Inflammatory macrophage treated with lipopolysaccharide for 4 hours (primary cell): ENCODE measurements at places on chromosomes 1 and 21.

DNA sequence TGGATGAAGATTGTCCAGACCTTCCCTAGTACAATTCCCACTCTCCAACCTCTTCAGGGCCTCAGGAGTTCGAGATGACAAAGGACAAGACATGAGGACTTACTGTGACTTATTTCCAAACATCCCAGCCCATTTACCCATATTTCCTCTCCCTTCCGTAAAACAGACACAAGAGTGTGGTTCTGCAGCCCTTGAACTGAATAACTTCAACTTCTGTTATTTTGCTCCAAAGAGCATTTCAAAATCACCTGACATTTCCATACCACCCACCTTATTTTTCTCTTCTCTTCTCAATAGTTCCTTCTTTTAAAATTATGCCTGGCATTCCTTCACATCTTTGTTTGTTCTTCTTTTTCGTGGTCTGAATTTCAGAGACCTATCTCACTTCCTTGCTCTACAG, 8.7 kb upstream of the OR10K2 start:
- peak; percentile 56 for DNase-seq

DNA sequence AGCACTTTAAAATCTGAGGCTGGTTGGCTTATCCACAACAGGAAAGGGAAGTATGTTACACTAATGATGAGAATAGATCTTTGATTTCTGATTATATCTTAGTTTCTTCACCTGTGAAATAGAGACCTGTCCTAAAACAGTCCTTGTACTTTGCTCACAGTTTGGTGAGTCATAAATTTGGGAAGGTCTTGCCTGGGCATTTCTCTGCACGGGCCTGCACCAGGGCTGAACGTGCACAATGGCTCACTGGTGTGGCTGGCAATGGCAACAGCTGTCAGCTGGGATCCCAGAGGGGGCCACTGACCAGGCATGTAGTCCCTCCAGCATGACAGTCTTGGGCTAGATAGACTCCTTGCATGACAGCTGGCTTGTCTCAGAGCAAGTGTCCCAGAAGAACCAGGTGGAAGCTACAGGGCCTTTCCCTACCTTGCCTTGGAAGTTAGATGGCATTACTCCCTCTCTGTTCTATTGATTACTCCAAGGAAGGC, 367.4 kb downstream of the DISC1 start:
- no peak for DNase-seq

DNA sequence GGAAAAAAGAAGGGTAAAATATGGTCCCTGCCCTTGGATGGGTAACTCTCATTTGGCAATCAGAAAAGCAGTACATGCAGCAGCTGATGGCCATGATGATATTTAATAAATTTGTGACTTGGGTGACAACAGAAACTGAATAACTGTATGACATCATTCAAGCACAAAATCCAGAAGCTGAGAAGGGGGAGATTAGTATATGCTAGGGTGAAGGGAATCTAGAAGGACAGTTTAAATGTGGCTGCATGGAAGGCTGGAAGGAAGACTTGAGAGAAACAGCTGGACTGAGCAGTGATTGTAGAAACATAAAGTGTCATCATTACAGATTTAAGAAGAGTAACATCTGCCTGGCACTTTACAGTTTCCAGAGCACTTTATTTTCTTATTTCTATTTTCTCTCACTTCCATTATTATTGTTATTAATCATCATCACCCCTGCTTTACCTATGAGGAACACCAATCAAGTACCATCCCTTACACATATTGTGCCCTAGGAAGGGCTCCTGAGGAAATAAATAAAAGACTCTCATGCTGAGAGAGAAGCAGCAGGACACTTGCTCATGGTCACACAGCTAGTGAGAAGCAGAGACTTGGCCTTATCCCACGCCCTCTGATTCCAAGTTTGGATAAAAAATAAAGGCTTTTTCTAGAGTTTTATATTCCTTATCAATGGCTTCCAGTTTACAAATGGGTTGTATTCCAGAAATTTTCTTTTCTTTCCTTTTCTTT, 207.2 kb downstream of the PBX1 start:
- no peak for DNase-seq

GRCh38 chr1:73500154-73500553, 697.8 kb downstream of the LRRIQ3 start:
- DNase-seq = no peak

GRCh38 chr1:7395251-7395650, 375.8 kb upstream of the VAMP3 start:
- DNase-seq = no peak

GRCh38 chr1:62823556-62823955, 39.6 kb downstream of the ATG4C start:
- no peak for DNase-seq

- no peak for DNase-seq
These were observed 57.9 kb upstream of the ADORA3 start for GRCh38 chr1:111561328-111561727.

GRCh38 chr21:17660862-17661261, 48.2 kb upstream of the BTG3 start:
- no peak for DNase-seq

DNA sequence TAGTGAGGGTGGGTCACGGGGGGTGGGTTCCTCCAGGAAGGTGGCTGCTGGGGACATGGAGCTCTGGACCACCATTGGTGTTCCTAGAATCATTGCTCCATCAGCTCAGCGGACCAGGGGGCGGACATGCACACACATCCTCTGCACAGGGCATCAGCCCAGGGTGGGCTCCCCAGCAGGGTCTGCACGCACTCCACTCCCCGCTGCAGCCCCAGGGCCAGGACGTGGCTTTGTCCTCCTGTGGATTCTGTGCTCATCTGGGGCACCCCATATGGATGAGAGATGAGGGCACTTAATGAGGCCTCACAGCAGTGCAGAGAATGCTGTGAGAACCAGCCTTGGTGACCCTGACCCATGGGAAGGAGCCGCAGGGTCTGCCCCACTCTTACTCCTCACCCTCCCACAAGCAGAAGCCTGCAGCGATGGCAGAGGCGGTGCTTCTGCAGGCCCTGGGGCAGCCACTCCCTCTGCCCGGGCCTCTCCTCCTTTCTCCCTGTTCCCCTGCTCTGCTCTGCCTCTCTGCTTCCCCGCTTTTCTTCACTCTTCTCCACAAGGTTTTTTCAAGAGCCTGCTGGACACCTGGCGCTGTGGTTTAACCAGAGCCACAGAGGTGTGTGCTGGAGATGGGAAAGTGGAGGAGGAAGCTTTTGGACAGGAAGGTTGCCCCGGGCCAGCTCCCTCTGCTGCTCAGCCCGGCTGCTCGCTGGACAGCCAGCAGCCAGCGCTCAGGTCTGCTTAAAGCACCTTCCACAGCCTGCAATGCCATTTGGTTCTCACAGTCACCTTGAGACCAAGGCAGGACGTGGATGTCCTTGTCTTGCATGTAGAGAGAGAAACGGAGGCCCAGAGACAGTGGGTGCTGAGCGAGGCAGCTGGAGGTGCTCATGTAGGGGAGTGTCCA, 26.3 kb upstream of the PCBP3 start:
- DNase-seq = no peak

DNA sequence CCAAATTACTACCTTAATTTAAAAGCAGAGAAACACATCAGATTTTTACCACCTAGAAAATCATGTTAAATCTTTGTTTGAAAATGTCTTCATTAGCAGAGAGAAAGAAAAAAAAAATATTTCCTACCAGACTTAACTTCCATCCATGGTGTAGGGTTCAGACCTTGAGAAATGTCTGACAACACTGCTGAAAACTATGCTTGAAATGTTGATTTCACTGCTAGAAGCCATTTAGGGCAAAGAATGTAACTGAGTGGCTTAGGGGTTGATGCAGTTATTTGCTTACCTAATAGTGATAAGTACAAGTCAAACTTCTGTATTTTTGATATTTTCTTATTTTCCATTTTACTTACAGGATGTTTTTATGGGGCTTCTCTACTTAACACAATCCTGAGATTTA, 495.6 kb upstream of the NEGR1 start:
- DNase-seq = no peak

DNA sequence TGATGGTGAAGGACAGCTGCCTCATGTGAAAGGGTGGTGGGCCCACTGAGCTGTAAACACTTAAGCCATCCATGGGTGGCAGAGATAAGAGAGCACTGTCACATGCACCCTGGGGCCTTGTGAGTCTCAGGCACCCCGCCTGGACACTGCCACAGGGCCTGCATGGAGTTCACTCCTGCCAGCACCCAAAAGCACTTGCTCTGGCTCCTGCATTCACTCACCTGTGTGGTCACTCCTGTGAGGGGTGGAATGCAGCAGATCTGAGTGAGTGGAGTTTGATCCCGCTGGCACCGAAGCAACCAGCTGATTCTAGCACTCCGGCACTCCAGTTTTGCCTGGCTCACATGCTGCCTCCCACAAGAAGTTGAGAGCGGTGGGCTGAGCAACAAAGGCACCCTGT, 1142.1 kb upstream of the PRMT6 start:
- no peak for DNase-seq

- peak; percentile 22 for DNase-seq
These were observed 22.2 kb upstream of the ABL2 start for GRCh38 chr1:179251675-179252074.

- DNase-seq = no peak
These were observed 17.1 kb upstream of the CNR2 start for GRCh38 chr1:23930270-23930669.

DNA sequence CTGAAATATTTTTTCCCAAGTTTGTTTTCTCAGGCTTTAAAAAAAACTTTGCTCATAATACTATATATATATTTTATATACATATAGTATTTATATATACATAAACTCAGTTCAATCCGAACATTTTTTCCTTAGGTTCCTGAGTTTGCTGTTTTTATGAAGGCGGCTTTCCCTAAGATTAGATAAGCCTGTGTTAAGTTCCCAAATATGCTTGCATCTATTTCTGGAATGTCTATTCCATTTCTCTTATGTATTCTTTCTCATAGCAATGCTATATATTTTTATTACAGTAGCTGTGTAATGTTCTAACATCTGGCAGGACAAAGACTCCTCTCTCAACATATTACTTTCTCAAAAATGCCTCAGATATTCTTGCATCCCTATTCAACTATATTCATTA, 45.9 kb downstream of the ADSS2 start:
- no peak for DNase-seq

DNA sequence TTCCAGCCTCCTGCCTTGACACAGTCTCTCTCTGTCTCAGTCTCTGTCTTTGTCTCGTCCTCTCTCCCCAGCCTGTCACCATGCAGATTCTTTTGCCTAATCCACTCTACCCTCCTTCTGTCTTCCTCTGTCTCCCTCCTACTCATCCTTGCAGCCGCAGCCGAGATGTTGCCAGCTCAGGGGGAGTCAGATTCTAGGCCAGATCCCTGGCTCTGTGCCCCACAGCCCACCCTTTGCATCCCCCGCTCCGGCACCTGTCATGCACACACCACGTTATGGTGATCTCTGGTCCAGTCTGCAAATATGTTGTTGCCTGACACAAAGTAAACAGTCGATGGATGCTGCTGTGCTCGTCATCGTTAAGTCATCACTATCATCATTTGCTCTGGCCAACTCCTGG, 35.5 kb upstream of the IGSF21 start:
- DNase-seq = no peak
